ENCODE measurements at places on chromosomes 2 and 18.

- no peak for DNase-seq
Observed at GRCh38 chr2:112121682-112122254, 16.4 kb upstream of the FBLN7 start.

DNA sequence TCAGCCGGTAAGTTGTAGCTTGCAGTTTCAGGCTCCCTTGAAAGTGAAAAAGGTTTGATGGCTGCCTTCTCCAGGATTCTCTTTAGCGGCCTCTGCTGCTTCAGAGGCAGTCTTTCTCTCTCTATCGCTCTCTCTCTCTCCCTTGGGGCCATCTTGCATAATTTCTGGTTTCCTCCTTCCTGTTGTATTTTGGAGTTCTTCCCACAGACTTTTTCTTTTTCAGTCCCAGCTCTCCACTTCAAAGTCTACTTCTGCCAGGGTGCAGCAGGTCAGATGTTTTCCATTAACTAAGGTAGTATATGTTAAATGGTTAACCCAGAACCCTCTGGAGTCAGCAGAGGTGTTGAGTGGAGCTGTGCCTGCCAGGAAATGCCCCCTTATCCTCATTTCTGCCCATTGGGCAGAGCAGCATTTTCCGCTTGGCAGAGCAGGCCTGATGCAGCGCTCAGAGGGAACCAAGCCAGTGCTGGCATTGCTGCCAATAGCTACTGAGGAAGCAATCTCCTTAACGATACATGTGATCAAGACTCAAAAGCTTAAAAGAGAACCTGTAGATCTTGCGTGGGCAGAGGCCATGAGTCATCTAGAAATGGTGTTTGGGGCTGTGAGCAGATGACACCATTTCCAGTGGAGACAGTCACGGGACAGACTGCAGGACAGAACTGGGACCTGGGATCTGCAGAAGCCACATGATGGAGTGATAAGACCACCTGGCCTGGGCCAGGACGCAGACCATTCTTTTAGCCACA lies 20.8 kb downstream of the DBI start:
- DNase-seq = peak; percentile 81

- no peak for DNase-seq
Observed at GRCh38 chr2:230895536-230896345, 29.3 kb downstream of the GPR55 start.

DNA sequence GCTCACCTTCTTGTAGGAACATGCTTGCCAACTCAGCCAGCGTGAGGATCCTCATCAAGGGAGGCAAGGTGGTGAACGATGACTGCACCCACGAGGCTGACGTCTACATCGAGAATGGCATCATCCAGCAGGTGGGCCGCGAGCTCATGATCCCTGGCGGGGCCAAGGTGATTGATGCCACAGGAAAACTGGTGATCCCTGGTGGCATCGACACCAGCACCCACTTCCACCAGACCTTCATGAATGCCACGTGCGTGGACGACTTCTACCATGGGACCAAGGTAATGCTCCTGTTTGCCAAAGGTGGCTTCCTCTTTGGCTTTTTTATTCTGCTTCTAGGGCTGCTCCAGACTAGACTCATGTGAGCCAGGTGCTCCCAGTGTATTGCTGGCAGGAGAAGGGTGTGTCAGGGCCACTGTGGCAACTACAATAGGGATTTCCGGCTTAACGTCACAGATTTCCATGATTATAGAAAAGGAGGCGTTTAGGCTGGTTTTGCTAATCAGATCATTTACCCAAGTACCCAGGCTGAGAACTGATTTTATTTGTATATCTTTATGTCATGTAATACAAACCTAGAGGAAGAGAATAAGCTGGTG lies 50.6 kb downstream of the DPYSL5 start:
- no peak for DNase-seq

- DNase-seq = no peak
Observed at GRCh38 chr2:239884875-239885274, 140.3 kb downstream of the NDUFA10 start.

DNA sequence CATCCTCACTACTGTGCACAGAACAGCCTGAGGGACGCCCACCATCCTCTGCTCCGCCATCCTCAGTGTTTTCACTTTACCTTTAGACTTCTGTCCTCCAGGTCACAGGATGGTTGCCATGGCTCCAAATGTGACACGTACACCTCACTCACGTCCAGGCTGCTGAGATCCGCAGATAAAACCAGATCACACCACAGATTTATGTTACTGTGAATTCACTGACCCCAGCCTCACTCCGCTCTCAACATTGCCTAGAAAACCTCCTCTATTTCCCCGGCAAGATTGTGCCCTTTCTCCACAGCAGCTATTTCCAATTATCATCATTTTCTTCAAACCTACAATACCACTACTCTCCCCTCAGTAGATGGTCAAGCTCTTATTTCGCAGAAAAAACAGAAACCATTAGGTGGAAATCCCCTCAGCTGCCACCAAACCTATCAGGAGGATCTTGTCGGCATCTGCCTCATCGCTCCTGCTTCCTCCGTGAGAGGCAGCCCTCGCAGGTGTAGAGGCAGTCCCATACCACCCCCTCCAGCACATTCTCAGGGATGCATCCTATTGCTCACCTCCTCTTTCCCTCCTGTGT lies 49.8 kb upstream of the SLC1A4 start:
- no peak for DNase-seq

GRCh38 chr2:200604571-200605255 lies 18.9 kb downstream of the AOX1 start:
- no peak for DNase-seq

DNA sequence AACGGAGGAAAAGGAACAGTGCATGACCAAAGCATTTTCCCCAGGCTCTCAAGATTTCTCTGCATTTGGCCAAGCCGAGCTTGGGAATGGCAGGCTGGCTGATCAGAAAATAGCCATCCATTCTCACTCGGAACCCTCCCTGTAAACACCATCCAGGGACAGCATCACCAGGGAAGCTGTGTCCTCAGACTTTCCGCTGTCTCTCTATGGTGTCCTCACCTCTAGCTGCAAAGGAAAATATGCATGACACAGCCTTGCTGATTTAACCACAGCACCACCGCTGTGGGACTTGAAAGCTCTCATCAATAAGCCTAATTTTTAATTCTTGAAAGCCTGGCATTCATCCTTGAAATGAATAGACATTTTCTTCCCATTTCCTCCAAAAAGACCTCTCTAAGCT lies 311.7 kb downstream of the EIPR1 start:
- DNase-seq = no peak

DNA sequence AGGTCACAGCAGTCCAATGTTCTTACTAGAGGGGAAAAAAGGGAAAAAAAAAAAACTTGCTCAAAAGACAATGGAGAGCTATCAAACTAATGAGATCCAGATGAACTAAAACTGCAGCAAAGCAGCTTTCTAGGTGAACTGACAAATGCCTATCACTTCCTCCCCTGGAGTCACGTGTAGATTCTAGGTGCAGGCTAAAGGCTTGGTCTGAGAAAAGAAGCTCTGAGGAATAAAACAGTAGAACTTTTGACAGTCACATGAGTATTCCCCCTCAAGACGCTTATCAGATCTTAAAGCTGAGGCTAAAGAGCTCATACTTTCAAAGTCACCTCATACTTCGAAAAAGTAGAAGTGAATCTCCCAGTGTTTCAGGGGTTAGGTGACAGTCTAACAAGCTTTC lies 42.3 kb downstream of the SMAD2 start:
- DNase-seq = no peak

DNA sequence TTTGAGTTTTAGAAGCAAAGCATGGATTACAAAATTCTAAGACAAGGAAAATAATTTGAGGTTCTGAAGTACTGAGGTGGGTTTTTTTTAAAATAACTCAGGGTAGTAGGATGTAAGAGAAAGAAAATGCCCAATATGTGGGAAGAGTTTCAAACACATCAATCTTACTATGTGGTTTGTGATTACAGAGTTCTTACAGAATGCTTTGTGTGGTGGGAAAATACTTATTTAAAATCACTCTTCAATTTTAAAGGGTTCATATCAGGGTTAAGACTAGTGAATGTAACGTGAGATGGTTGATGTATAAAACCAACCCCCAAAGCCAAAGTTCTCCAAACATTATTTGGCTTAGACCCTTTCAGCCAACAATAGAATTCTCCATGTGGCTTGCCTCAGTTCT lies 173.5 kb downstream of the UBE2E3 start:
- no peak for DNase-seq

GRCh38 chr2:86050301-86050700 lies 55.4 kb downstream of the POLR1A start:
- DNase-seq = no peak
